Occipital lobe (tissue), 3 donors: ENCODE measurements at places on chromosomes 2 and 18.

GRCh38 chr2:74514368-74515270, at the start of gene TLX2:
Gene TLX2 (plus strand): TSS chr2:74514450. CDS start chr2:74514807, 357 bp downstream.
- no peak for DNase-seq

- DNase-seq = no peak
Observed at GRCh38 chr2:225037415-225038230, 4.6 kb downstream of the DOCK10 start.

GRCh38 chr2:101627285-101628029, 70.0 kb upstream of the MAP4K4 start:
- DNase-seq = no peak

DNA sequence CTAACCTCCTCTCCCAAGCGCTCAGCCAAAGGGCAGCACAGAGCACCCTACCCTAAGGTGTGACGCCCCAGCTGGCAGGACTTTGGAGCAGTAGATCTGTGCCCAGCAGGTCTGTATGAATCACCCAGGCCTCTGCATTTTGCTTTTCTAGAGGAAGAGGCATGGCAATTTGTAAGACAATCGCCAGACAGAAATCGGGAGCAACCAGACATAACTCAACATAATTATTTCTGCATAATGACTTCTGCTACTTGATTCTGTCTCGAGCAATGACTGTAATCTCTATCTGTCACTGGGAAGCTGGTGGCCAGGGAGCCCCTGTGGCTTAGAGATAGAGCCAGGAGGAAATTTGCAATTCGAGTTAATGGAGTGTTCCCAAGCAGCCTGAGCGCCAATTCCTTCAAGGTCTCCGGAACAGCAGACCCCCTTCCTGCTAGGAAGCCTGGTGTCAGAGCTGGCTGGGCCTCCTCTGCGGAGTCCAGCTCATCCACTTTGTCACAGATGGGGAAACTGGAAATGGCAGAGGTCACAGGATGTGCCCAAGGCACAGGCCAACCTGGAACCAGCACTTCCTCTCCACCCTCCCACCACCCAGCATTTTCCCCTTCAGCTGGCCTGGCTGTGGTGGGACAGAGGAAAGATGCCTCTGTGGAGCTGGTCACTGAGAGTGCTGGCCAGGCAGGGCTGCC, 55.0 kb downstream of the ODC1 start:
- no peak for DNase-seq

- DNase-seq = no peak
Observed at GRCh38 chr2:45929674-45930395, 278.4 kb downstream of the PRKCE start.

DNA sequence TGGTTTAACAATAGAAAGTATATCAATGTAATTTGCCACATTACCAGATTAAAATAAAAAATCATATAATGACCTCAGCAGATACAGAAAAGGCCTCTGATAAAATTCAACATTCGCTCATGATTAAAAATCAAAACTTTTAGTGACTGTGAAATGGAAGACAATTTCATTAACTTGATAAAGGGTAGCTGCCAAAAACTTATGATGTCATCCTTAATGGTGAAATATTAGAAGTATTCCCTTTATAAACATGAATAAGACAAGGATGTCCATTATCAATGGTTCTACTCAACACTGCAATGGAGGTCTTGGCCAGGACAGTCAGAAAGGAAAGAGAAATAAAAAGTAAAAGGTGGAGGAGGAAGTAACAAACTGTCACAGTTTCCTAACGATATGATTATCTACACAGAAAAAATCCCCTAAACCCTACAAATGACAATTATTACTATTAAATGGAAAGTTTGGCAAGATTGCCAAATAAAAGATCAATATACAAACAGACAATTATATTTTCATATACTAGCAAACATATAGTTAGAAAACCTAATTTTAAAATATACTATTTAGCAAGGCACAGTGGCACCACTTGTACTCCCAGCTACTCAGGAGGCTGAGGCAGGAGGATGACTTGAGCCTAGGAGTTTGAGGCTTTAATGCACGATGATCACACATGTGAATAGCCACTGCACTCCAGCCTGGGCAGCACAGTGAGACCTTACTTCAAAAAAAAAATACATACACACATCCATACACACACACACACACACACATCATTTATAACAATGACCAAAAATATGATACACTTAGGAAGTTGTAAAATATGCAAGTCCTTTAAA, 12.8 kb downstream of the METTL8 start:
- DNase-seq = no peak

GRCh38 chr2:212052412-212053159, 486.0 kb downstream of the ERBB4 start:
- no peak for DNase-seq

DNA sequence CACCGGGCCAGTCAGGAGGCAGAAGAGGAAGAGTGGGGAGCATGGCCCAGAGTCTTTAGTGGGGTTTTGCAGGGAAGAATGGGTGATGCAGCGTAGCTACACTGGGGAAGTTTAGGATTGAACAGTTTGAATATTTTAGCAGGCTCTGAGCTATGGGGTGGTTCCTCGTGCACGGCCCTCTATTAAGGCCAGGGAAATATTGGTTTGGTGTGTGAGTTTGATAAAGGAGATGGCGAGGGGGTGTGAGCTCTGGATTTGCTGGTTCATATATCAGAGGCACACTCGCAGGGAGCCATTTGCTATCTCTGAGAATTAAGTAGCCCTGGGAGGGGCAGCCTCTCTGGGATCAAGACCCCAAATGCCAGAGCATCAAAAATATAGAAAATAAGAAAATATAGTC, 50.1 kb downstream of the BOLA3 start:
- no peak for DNase-seq

GRCh38 chr18:43275546-43275945, 1.7 kb downstream of the SYT4 start:
- DNase-seq = no peak

DNA sequence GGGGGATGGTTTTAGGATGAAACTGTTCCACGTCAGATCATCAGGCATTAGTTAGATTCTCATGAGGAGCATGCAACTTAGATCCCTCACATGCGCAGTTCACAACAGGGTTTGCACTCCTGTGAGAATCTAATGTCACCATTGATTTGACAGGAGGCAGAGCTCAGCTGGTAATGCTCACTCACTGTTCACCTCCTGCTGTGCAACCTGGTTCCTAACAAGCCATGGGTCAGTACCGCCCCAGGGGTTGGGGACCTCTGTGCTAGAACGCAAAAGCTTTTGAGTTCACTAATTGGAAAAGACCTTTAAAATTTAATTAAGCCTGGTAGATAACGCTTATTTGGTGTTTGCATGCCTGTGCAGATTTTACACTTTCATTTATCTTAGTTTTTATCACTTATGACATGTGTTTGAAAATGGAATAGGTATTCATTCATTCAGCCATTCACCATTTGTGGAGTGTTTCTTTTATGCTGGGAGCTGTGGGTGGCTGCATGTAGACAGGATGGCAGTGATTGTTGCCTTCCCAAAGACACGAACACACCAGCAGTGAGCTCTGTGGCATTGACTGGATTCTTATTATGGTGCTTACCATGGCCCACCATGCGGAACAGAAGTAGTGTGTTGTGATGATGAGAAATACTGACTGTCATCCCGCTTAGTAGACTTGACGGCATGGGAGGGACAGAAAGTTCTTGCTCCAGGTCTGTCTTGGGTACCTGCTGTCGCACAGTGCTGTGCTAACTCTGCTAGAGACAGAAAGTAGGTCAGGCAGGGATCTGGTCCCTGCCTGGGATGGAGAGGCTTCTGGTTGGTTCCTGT, 6.4 kb downstream of the RAB31 start:
- DNase-seq = no peak

- DNase-seq = no peak
Observed at GRCh38 chr2:84441036-84441435, 18.0 kb downstream of the SUCLG1 start.

- no peak for DNase-seq
Observed at GRCh38 chr2:230077851-230078547, 9.3 kb upstream of the SLC16A14 start.

DNA sequence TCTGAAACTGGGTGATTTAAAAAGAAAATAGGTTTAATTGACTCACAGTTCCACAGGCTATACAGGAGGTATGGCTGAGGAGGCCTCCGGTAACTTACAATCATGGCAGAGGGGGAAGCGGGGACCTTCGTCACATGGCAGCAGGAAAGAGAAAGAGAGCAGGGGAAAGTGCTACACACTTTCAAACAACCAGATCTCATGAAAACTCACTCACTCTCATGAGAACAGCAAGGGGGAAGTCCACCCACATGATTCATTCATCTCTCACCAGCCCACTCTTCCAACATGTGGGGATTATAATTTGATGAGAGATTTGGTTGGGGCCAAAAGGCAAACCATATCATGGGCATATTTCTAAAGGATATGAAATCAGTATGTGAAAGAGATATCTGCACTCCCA, 12.0 kb upstream of the ARHGAP15 start:
- no peak for DNase-seq

GRCh38 chr2:21301871-21302455, 178.2 kb downstream of the TDRD15 start:
- no peak for DNase-seq

DNA sequence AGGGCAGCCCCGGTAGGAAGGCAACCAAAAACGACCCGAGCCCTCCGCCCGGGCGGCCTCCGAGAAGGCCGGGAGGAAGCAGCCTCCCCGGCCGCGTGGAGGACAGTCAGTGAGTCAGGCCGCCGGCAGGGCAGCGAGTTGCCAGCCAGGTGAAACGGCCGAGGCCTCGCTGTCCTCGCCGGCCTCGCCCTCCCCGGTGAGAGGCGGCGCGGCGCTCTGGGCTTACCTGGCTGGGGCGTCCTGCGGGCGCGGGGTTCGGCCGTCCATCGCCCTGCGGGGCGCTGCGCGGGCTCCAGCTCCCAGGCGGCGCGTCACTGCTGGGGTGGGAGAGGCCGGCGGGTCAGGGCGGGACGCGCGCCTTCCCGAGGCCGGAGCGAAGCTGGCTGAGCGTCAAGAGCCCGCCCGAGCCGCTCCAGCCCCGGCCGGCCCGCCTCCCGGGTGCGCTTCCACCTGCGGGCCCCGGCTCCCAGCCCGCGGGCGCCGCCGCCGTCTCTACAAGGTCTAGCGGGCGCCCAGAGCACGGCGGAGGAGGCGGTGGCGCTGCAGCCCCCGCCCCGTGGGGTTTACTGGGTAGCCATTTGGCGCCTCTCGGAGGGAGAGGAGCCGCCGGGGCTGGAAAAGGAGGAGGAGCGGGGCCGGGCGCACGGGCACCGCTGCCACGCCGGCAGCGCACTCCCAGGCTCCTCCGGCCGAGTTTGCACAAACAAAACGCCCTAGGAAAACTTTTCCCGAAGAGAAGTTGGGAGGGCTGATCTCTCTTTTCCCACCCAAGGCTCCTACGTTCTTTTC, 499 bp downstream of the COBLL1 start:
- DNase-seq = peak; percentile 31

- no peak for DNase-seq
Observed at GRCh38 chr2:208311321-208311720, 45.3 kb downstream of the PIKFYVE start.

GRCh38 chr2:61205132-61205531, 43.1 kb downstream of the C2orf74 start:
- no peak for DNase-seq

DNA sequence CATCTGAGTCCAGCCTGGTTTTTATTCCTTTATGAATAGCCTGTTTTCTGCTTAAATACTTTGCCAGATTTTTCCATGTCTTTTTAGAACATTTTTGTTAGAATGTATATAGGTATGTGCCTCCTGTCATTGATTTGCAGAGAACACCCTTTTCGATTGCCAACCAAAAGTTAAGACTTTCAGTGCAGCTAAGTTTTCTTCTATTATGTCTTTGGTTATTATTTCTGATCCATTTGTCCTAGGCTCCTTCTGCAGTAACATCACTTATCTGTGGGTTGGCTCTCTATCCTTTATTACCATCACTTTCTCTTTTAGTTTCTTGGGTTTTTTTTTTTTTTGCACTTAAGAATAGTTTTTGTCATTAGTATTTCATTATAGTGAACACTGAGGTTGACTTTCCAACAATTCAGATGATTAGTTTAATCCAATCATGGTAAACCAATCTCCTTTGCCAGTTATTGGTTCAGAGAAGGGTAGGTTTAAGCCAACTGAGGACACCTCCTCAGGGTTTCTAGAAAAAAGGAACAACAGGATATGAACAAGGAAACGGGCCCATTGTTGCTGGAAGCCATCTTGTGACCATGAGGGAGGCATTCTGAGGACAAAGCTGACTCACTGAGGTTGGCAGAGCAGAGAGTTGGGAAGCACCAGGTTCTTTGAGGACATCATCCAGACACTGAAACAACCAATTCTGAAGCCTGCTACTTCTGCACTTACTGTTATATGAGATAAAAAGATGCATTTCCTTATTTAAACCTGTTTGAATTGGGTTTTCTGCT, 37.9 kb upstream of the GBX2 start:
- DNase-seq = no peak

DNA sequence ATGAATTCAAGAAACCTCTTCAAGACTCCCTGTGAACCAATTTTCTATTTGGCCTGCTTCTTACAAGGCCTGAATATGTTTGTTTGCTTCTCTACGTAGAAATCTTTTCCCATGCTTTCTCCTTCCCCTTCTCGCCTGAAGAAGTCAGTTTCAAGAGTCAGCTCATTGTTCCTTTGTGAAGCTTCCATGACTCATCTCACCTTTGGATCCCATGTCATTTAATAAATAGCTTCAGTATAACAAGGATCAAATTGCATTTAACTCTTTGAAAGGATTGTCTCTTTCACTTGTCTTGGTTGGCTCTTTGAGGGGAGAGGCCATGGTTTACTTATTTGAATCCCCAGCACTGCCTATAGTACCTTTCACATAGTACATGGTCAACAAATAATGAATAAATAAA, 28.4 kb downstream of the CPS1 start:
- no peak for DNase-seq

- no peak for DNase-seq
Observed at GRCh38 chr18:7879717-7880116, 312.6 kb downstream of the PTPRM start.

GRCh38 chr2:152558158-152558984, 158.9 kb downstream of the PRPF40A start:
- no peak for DNase-seq

- no peak for DNase-seq
Observed at GRCh38 chr2:71934595-71935261, 212.9 kb downstream of the CYP26B1 start.

GRCh38 chr2:239400596-239401066, at the start of gene HDAC4:
Gene HDAC4 (minus strand): TSS chr2:239401020. CDS start chr2:239352699, 48,321 bp downstream.
- DNase-seq = no peak

GRCh38 chr2:236628256-236628901, 58.8 kb downstream of the ACKR3 start:
- DNase-seq = no peak

GRCh38 chr2:11071211-11071610, 84.1 kb upstream of the SLC66A3 start:
- DNase-seq = no peak

- no peak for DNase-seq
Observed at GRCh38 chr2:23349508-23349907, 35.5 kb upstream of the KLHL29 start.

DNA sequence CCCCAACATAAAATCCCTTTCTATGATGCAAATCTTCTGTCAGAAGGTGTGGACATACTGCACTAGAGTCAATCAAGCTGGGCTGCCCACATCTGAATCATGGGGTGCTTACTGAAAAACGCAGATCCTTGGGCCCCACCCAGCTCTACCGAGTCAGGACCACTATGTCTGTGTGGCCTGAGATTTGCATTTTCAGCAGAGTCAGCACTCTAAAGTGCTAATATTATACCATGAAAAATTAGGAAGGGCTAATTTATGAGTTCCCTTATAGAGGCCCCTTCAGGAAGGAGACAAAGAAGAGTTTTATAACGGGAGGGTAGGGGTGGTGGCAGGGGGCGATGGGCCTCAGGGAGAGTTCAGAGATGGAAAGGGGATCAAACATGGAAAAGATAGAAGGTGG, 163.3 kb upstream of the NABP1 start:
- DNase-seq = no peak
